A549 treated with GW870086 at 1 μM for 4 hours (cell line): ENCODE measurements at places on chromosomes 7 and 10. TPM values are rescaled to one million over a fixed set of nuclear protein-coding genes. Genes with fewer than 3 reads are reported as not detected.

SPDYE2B gene
- total RNA-seq: not detected in 5 replicates

LIMK1 gene
- 28.4 to 35.2 TPM (median 31.0 TPM) in 5 replicates for total RNA-seq

CLDN3 gene
- total RNA-seq: 2.1 to 5.3 TPM (median 3.0 TPM) in 5 replicates

GHITM gene
- total RNA-seq: 201 to 214 TPM (median 204 TPM) in 5 replicates

WDFY4 gene
- total RNA-seq: not detected in 5 replicates

TMEM273 gene
- not detected in 5 replicates for total RNA-seq

ZNF282 gene
- 17.0 to 24.9 TPM (median 24.6 TPM) in 5 replicates for total RNA-seq

TFAM gene
- total RNA-seq: 63.5 to 81.5 TPM (median 70.8 TPM) in 5 replicates

EPDR1 gene
- total RNA-seq: 66.1 to 81.5 TPM (median 77.3 TPM) in 5 replicates

GATA3 gene
- total RNA-seq: 3.2 to 4.3 TPM (median 3.9 TPM) in 5 replicates

CALCR gene
- total RNA-seq: not detected in 5 replicates

TET1 gene
- 0.27 to 0.72 TPM (median 0.58 TPM) in 5 replicates for total RNA-seq

VAX1 gene
- total RNA-seq: 1.2 to 1.5 TPM (median 1.5 TPM) in 5 replicates

PLOD3 gene
- 69.1 to 87.4 TPM (median 81.3 TPM) in 5 replicates for total RNA-seq

GALNT17 gene
- total RNA-seq: not detected in 5 replicates
